ENCODE measurements at places on chromosomes 4 and X. TPM values are rescaled to one million over a fixed set of nuclear protein-coding genes. Genes with fewer than 3 reads are reported as not detected.

Gene CYBB
- not detected for polyA plus RNA-seq

DNA sequence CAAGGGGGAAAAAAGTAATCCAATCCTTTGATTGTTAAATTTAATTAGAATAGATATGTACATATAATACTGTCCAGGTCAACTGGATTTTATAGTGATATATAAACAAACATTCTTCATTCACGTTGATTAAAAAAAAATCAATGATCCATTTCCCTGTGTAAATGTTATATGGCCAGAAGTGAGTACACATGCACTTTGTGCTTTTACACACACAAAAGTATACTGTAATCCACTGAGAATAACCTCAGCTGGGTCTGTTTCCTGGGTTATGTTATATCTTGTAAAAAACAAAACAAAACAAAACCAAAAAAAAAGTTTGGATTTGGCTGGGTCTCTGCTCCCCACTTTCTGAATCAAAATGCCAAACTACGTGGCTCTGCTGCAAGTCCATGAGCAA is 51.7 kb downstream of the WFS1 start:
- DNase-seq: no peak

DNA sequence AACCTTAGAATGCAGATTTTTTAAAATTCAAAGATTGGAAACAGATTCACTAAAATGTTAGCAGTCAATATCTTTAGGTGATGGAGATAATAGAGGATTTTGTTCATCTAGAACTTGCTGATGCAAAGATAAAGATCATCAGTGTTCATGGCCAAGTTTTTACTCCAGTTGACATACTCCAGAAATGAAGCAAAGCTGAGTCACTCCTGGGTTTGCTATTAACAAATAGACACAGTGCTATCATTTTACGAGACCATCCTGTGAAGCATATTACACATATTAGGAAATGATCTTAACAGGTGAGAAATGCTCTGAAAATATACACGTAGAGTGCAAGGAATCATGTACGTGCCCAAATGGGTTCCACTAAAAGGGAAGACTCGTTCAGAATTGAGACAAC is 170.6 kb upstream of the FAM9B start:
- no peak for DNase-seq

DNA sequence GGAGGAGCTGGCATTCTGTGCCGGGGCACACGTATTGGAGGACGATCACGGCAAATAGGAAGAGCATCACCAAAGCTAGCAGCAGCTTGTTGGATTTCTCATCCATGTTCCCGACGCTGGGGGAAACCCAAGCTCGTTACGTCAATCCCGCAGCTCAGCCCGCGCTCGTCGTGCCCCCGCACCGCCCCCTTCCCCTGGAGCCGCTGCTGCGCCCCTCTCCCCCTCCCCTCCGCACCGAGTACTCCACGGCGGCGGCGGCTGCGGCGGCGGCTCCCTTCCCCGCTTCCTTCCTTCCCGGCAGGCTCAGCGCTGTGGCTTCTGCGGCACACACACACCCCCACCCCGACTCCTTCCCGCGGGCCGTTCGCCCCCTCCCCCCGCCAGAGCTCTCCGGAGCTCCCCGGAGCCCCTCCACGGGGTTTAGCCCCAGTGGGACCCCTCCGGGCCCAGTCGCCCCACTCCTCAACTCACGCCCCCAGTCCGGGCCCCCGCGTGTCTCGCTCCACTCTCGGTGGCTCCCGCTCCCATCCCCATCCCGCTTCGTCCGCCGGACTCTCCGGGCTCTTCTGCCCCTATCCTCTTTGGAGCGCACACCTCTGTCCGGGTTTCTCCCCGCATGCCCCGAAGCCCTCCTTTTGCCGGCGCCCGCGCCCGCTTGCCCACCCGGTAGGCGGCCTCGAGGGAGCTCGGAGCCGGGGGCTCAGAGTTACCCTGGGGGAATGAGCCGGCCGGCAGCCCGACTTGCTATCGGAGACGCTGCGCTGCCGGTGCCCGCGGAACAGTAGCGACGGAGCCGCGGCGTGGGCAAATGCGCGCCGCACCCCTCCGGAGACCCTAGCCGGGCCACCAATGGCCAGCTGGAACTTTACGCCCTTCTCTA is 978 bp downstream of the HS6ST2 start:
- no peak for DNase-seq

DNA sequence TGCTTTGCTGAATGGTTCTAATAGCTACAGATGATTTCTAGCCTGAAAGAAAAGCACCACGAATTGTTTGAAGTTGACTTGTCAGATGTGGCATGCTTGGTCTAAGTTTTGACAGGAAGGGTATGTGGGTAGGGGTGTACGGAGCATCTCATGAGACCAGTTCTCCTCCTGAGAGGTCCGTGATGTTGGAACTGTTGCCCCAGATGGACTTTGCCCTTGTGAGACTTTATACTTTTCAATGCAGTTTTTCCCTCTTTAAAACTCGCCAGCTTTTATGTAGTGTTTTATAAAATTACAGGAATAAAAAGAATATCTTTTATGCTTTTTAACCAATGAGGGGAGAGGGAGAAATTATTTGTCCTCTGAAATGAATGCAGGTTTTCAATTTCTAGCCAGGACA is 16.6 kb upstream of the XG start:
- no peak for DNase-seq
